ENCODE measurements at places on chromosomes 4 and X. TPM values are rescaled to one million over a fixed set of nuclear protein-coding genes. Genes with fewer than 3 reads are reported as not detected.

DNA sequence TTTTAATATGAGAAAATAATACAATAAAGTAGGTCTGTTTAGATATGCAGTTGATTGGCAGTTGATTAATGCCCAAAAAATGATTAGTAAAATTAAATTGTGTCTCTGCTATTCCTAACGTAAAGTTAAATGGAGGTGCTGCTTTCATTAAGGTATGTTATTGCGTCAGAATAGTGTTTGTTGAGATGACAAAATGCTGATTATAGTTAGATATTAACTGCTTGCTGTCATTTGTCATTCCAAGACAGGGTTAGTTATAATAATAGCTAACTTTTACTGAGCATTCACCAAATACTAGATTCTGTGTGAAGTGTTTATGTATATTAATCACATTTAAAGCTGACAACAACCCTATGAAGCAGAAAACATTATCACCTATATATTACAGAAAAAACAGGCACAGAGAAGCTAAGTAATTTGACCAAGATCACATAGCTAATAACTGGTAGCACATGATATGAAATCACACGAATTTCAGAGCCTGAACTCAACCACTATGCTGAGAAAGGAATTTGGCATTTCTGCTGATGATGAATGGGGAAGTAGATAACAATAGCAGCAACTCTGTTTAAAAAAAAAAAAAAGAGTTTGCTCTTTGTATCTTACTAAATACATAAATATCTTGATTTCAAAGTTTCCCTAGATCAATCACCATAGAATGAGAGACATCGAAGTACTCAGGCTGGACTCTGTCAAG is 59.7 kb upstream of the WDR44 start:
- H3K36me3 ChIP-seq = no peaks in the 10 kb centered on the region
- H3K4me3 ChIP-seq = no peak overlapping the region
- DNase-seq = no peak

DNA sequence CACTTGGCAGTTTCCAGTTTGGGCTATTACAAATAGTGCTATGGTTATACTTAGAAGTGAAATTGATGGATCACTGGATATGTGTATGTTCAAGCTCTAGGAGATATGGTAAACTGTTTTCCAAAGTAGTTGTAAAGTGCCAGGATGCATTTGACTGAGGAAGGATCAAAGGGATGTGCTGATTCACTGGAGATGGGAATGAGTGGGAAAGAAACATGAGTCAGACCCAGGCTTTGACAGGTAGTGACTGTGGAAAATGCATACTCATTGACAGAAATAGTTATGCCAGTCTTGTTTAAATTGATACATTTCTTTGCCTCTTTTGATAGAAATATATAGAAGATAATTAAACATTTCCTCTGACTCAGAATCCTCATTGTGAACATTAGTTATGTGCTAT is 77.9 kb downstream of the CEP135 start:
- peaks cover 14% of the 10 kb centered on the region for H3K4me1 ChIP-seq
- H3K4me3 ChIP-seq = no peak overlapping the region
- peaks cover 22% of the 10 kb centered on the region for H3K36me3 ChIP-seq
- H3K27ac ChIP-seq = peak overlapping the region; percentile 29
- DNase-seq = peak; percentile 68

GRCh38 chr4:153489856-153490558 is 23.8 kb downstream of the TMEM131L start:
- peak; percentile 44 for DNase-seq
- H3K27me3 ChIP-seq = no peaks in the 10 kb centered on the region
- no peak overlapping the region for H3K4me3 ChIP-seq
- H3K4me1 ChIP-seq = peaks cover 52% of the 10 kb centered on the region

USP51 gene
- total RNA-seq = 0.22 TPM

MAGEA6 gene
- 1.3 TPM for total RNA-seq

DNA sequence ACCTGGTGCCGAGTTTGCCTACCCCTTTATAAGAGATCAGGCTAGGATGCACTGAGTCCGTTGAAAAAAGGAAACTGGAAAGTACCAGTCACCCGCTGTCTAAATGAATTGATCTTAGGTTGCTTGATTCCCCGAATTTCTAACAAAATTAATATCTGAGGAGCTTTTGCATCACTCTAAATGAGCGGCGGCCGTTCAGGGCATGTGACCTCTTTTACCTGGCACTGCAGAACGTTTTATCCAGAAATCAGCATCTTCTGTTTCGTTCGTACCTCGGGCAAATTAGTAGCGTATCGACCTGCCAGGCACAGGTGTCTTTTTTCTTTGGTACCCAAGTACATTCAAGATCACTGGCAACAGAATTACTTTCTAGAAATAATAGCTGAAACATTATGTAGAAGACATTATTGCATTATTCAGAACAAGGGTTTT is 876 bp downstream of the KLHL2 start:
- no peak for DNase-seq
- no peak overlapping the region for H3K27ac ChIP-seq
- H3K27me3 ChIP-seq = no peaks in the 10 kb centered on the region
- peak overlapping the region; percentile 95 for H3K4me3 ChIP-seq
- H3K36me3 ChIP-seq = no peaks in the 10 kb centered on the region

TMSB15B gene
- 3.1 TPM for total RNA-seq

DNA sequence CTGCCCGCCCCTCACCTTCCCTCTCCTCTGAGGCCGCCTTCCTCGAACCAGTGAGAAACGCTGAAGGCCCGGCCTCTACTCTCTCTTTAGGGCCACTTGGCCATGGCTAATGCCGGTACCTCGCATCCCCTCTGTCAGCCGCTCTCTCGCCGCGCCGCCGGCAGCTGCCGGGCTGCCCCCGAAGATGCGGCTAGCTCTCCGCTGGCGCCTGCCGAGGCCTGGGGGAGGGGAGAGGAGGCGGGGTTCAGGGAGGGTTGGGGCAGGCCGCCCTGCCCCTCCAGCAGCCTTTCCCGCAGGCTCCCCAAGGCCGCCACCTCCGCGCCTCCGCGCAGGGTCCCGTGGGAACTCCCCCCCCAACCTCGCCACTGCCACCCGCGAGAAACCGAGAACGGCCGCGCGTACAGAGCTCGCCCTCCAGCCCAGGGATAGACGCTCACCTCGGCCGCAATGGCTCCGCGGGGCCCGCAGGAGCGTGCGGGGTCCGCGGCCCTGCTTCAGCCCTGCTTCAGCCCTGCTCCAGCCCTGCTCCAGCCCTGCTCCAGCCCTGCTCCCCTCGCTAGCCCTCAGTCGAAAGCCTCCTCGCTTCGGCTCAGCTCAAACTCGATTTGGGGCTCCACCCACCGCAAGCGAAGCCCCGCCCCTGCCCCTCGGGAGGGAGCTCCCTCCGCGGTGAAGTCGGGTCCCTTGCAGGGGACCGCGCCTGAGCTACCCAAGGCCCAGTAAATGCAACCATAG is at the start of gene HUWE1:
HUWE1 (minus strand) TSS at position 569 of the 735 bp plus-strand sequence. CDS start 32,612 bp downstream, outside the sequence.
- peak within 1 kb of the TSS; percentile 32 for H3K27ac ChIP-seq
- H3K4me1 ChIP-seq = peaks cover 17% of the 10 kb centered on the region
- H3K27me3 ChIP-seq = no peaks in the 10 kb centered on the region
- H3K4me3 ChIP-seq = peak within 1 kb of the TSS; percentile 77

DNA sequence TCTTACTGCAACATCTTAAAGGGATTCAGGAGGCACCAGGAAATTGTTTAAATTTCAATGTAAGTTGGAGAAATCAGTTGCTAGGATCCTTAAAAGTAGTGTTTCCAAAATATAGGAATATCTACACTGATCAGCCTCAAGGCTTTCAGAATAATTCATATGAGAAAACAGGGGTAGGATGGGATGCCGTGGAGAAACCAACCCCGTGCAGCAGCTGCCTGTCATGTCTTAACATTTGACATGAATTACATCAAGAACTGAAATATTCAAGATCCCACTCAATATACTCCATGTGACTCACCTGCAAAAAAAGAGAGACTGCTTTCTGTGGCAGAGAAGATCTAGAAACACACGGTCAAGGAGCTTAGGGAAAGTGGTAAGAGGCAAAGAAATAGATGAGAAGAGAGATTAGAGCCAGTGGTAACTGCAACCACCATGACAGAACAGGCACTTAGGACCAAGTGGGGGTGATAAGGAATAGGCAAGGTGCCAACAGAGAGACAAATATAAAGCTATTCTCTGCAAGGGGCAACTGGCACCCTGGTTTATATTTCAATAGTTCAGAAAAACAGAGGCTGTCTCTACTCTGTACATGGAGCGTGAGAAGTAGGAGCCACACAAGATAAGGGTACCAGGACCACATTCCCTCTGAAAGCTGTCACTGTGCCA is 64.0 kb downstream of the SLC39A8 start:
- no peak for DNase-seq
- H3K27ac ChIP-seq = no peak overlapping the region
- H3K27me3 ChIP-seq = no peaks in the 10 kb centered on the region
- no peaks in the 10 kb centered on the region for H3K36me3 ChIP-seq
- H3K4me1 ChIP-seq = no peaks in the 10 kb centered on the region

DNA sequence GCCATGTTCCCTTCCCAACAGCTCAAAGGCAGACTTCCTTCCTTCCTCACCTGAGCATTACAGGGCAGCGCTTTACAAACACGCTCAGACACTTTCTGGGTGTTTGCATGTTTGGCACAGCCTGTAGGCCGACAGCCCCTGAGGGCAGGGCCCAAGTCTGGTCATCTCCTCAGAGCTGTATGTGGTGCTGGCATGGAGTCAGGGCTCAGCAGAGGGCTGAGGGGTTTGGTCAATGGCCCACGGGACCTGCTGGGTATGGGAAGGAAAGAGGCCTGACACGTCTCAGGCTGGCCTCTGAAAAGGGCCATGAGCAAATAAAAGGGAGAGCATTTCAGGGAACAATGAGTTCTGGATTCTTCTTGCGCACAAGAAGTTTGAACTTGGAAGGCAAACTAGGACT is 73.8 kb upstream of the MAP3K15 start:
- H3K27ac ChIP-seq = no peak overlapping the region
- H3K27me3 ChIP-seq = no peaks in the 10 kb centered on the region
- no peak for DNase-seq
- no peaks in the 10 kb centered on the region for H3K4me1 ChIP-seq

GRCh38 chr4:1021386-1022050 is 10.1 kb downstream of the FGFRL1 start:
- no peaks in the 10 kb centered on the region for H3K27me3 ChIP-seq
- no peak overlapping the region for H3K27ac ChIP-seq
- no peaks in the 10 kb centered on the region for H3K36me3 ChIP-seq
- DNase-seq = no peak

C4orf50 gene
- not detected for total RNA-seq

DNA sequence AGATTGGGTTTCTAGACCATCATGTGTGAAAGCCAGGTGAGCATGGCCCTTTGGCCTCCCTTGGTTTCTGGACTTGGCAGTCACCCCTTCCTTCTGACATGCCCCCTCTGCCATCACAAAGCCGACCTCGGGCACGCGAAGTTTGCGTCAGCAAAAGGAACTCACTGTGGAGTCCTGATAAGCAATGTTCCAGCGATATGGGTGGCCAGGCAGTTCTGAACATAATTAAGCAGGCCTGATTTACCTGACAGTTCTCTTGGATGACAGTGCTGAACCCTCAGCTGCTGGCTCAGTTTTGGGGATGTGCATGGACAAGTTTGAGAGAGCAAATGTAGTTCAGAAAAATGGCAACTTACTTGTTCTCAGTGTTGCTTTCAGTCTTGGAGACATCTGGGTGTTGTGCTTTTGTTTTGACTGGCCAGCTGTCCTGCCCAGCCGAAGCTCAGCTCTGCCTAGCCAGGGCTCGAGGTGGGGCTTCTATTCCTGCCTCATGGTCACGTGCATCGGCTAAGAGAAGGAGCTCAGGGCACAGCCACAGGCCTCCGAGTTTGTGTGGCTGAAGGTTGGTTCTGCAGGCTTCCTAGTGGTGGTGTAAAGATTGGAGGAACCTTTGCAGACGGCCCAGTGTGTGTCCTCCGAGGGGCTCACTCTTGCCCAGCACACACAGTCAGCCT is 78.3 kb downstream of the CLDN34 start:
- no peak for DNase-seq
- H3K27ac ChIP-seq = no peak overlapping the region
- no peaks in the 10 kb centered on the region for H3K36me3 ChIP-seq
- no peaks in the 10 kb centered on the region for H3K27me3 ChIP-seq
- H3K4me3 ChIP-seq = no peak overlapping the region
- H3K4me1 ChIP-seq = no peaks in the 10 kb centered on the region
